ENCODE measurements at places on chromosomes 3 and 15.

DNA sequence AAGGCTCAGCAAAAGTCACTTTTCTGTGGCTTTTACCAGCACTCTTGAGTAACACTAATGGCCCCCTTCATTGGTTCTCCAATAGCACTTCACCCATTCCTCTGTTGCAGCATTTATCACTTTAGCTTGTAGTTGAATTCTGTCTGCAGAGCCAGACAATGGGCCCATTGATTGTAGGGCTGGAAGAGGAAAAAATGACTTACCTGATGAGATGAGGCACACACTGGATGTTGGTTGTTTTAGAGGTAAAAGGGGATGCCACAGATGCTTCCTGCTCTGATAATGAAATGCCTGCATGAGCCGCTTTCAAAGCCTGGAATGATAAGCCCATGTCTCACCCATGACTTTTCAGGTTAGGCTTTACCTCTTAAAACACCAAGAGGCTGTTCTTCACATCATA lies 64.3 kb downstream of the PLAAT1 start:
- no peak for DNase-seq

GRCh38 chr3:44999782-45000181 lies 23.7 kb downstream of the EXOSC7 start:
- DNase-seq = no peak

GRCh38 chr3:141111364-141112155 lies 60.4 kb downstream of the SPSB4 start:
- no peak for DNase-seq

GRCh38 chr15:73784291-73784690 lies 31.1 kb upstream of the INSYN1 start:
- DNase-seq = no peak
